ENCODE measurements at places on chromosomes 2 and 18.

DNA sequence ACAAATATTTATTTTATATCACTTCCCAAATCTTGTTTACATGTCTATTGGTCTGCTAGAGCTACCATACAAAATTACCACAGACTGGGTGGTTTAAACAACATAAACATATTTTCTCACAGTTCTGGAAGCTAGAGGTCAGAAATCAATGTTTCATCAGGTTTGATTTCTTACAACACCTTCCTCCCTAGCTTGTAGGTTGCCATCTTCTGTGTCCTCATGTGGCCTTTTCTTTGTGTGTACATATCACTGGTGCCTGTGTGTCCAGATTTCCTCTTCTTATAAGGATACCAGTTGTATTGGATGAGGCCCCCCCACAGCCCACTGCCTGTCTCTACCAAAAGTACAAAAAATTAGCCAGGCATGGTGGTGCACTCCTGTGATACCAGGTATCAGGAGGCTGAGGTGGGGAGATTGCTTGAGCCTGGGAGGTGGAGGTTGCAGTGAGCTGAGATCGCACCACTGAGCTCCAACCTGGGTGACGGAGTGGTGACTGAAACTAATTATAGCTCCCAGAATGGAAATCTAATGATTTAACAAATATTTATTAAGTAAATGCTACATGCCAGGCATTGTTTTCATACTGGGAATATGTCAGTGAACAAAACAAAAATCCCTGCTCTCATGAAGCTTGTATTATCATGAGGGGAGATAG, 13.6 kb downstream of the EML4 start:
- DNase-seq = no peak

DNA sequence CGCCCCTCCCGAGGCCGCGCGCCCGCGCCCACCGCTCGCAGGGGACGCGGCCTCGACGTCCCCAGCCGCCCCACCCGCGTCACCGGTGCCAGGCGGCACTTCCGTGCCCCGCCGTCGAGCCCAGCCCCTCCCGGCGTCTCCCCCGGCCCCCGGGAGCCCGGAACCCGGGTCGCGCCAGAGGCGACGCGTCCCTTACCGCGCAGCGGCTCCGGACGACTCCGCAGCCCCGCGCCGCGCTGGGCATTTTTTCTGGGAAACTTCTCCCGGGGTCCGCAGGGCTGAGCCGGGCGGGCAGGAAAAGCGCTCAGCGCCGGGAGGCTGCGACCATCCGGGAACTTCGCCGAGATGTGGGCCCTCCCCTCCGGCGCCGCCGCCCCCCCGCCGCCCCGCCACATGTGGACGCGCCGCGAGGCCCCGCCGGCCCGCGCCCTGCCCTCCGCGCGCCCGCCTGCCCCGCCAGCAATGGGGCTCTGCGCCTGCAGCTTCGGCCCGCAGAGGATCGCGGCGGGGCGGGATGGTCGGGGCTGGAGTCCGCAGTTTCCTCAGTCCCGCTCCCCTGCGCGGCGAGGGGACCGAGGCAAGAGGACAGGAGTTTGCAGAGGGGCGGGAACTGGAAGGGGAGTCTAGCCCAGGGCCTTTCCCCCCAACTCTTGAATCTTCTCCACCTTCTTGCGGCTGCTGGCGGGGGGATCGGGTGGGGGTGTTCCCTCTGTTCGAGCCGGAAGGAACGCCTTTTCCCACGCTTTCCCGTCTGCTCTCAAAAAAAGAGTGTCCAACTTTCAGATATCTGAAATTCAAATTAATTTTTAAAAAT, 81.5 kb downstream of the CHRNA1 start:
- no peak for DNase-seq

- DNase-seq = no peak
Measured at GRCh38 chr2:96083064-96083939, 33.1 kb downstream of the ADRA2B start.

GRCh38 chr2:28274911-28275685, 117.6 kb upstream of the FOSL2 start:
- DNase-seq = no peak

DNA sequence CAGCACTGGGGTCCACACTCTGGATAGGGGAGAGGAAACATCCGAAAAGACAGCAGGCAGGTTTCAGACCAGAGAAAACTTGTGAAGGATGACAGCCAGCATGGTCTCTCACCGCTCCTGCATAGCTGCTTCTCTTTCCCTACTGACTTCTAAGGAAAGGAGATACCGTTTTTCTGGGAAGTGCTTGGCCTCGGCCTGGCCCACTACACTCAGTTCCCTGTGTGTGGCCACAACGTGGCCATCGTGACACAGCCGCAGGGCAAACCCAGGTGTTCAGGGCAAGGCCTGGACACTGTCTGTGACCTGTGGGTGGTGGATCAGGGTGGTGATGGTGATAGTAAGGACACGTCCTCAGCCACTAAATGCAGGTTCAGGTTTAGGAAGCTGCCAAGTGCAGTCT, 34.2 kb upstream of the ACAA2 start:
- no peak for DNase-seq

DNA sequence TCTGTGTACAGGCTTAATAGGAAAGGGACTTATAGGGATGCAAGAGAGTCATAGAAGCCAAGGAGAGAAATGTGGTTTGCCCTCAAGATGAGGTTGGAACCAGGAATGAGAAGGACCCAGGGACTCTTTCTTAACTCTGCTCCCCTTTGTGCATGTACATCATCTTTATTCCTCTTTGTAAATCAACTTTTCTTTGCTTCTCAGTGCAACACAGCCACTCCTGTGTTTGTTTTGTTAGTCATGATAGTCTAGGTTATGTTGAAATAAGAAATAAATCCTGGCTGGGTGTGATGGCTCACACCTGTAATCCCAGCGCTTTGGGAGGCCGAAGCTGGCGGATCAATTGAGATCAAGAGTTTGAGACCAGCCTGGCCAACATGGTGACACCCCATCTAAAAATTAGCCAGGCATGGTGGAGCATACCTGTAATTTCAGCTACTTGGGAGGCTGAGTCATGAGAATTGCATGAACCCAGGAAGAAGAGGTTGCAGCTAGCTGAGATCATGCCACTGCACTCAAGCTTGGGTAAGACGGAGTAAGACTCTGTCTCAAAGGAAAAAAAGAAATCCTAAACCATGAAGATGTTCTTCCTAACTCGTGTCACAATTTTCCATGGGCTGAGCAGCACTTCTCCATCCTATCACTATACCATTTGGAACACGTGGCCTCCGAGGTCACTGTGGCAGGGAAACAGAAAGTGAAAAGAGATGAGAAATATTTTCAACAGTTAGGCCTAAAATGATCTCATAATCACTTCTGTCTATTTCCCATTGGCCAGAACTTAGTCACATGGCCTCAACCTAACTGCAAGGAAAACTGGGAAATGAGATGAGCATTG, 73.0 kb upstream of the TMEM17 start:
- no peak for DNase-seq

GRCh38 chr2:71706836-71707235, 253.5 kb downstream of the DYSF start:
- no peak for DNase-seq

GRCh38 chr18:10760986-10761385, 235.2 kb downstream of the NAPG start:
- DNase-seq = no peak

DNA sequence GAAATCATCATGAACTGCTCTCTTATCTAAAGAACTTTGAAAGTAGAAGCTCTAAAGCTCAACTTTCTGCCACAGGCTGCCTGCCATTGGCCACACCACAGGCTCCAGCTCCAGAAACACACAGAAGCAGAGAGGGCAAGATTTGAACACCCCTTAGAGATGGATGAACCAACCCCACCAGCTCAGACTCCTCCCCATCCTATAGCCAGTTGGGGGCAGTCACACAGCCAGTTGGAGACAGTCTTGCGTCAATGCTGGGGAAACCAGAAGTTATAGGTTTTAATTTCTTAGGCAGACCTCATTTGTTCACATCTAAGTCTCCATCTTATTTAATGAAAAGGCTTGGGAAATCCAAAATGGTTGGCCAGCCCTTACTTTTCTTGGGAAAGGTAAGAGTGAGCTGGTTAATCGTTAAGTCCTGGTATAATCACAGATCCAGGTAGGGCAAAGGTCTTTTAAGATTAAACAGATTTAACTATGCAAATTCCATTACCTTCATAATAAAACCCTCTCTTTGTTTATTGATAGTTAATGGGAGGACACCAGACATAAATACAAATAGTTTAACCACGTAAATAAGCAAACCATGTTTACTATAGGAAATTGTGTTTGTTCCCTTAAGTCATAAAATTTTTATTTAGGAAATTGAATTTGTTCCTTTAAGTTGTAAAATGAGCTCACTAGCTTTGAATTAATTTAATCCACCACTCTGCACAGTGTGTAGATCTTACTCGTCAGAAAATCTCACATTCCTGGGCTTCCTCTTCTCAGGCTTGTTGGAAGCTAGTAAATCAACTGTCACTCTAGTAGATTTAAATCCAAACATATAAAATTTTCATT, 28.0 kb downstream of the MRO start:
- DNase-seq = no peak

DNA sequence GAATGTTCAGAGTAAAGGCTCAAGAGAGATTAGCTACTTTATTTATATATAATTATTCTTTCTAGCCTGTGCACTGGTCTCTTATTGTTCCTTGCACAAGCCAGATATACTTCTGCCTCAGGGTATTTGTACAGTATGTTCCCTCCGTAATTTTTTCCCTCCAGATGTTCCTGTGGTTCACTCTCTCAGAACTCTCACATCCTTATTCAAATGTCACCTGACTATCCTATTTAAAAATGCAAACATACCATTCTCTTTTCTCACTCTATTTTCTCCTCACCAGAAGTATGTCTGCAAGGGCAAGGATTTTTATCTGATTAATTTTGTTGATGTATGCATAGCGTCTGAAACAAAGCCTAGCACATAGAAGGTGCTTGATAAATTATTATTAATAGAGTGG, 64.0 kb upstream of the CERS6 start:
- no peak for DNase-seq

DNA sequence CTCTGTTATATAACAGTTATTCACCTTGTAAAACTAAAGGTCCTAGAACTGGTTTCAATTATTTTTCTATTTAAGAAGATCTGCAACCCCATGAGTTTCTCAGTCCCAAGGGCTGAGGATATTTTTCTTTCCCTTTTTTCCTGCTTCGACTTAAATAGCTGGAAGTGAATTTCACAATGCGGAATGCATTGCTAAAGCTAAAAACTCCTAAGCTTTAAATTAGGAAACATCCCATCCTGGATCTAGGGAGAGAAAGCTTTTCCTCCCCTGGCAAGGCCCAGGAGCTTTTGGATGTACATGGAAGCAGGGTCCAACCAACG, 1.4 kb downstream of the RFX8 start:
- no peak for DNase-seq

GRCh38 chr18:61766266-61766884, 126.4 kb downstream of the RNF152 start:
- no peak for DNase-seq

DNA sequence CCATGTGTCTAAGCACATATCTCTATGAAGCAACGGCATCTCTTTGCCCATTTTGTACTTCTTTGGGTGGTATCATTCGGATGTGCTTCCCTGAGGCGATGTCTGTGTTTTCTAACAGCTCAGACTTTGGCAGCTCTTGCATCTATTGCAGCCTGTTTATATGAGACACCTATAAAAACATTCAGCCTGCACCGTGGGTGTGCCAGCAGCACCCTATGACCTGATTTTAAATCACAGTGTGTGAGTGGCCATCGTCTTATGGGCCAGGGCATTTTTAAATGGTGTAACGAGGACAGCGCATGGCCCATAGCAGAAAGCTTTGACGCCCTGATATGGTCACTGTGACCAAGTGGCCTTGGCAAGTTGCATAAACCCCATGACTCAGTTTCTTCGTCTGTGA, 12.9 kb downstream of the NPAS2 start:
- DNase-seq = no peak

GRCh38 chr18:11885278-11885947, 22.7 kb downstream of the MPPE1 start:
- DNase-seq = no peak

GRCh38 chr2:221844212-221845020, 272.3 kb upstream of the EPHA4 start:
- DNase-seq = no peak

- no peak for DNase-seq
Measured at GRCh38 chr2:185381631-185382030, 357.0 kb upstream of the FSIP2 start.

DNA sequence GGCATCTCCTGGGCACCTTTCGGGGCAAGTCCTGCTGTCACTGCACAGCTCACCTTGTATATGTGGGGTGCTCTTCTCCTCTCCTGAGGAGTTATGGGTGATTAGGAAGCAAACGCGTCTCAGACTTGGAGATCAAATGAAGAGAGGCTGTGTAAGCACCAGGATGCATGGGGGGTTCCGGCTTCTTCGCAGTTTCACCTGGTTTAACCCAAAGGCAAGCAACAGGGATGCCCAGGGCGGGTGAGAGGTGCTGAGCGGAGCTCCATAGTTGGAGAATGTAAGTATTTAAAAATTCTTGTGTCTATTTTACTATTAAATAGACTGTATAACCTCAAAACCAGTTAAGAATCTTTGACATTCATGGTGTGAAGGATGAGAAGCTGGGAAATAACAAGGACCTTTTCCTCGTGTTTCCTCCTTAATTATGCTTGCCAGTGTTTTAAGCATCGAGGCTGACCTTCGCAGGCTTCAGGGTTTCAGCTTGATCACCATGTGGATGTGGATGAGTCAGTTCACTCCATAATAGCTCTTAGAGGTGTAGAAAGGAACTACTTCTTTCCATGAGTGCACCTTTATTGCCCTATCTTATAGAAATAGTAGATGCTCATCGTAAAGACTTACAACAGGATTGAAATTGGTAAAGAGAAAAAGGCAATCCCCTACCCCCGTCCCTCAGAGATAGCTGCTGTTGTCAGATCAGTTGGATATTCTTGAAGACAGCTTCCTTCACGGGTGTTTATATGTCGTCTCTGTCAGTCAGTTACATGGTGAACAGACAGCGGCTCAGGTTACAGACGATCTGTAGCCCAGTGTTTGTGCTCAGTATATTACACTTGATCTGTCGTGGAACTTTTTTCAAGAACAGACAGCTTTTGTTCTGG, 201.1 kb downstream of the AGAP1 start:
- DNase-seq = no peak

DNA sequence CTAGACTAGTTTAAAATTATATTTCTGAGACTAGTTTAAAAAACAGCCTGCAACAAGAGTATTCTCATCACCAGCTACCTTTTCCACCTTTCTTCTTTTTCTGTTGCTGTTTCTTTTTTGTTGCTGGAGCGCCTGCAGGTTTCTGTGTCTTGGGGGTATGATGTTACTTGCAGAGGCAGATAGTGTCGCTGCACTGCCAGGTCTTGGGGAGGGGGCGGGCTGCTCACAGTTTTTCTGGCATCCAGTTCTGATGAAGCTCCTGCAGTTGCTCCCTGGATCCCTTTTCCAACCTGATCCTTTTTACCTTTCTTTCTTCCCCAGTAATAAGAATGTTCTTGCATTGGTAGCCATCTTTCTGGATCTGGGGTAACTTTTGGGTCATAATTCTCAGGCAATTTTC, 8.0 kb upstream of the C18orf32 start:
- no peak for DNase-seq
